ENCODE measurements at places on chromosomes 16 and 17. TPM values are rescaled to one million over a fixed set of nuclear protein-coding genes. Genes with fewer than 3 reads are reported as not detected.

STAT3 gene
- 160 TPM for total RNA-seq

ACSM2A gene
- total RNA-seq = under 0.01 TPM

GPR139 gene
- not detected for total RNA-seq

TMEM132E gene
- total RNA-seq = not detected

NHLRC4 gene
- total RNA-seq = 1.1 TPM

All from thoracic aorta endothelial cell (primary cell).